ENCODE measurements at places on chromosomes 16 and 17.

DNA sequence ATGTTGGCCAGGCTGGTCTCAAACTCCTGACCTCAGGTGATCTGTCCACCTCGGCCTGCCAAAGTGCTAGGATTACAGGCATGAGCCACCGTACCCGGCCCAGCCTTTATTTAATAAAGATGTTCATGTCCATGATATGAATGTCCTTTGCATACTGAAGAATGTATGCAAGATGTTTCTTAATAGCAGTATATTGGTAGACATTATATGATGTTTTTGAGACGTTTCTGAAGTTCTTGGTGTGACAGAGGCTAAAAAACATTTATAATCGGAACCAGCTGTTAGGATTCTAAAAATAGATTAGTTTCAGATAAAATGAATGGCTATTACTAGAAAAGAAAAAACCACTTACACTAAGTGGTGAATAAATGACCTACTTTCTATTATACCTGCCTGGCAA, 11.8 kb downstream of the PDZD9 start:
- DNase-seq, result peak; percentile 27

GRCh38 chr16:66091471-66091891, 275.0 kb upstream of the CDH5 start:
- DNase-seq, result no peak

DNA sequence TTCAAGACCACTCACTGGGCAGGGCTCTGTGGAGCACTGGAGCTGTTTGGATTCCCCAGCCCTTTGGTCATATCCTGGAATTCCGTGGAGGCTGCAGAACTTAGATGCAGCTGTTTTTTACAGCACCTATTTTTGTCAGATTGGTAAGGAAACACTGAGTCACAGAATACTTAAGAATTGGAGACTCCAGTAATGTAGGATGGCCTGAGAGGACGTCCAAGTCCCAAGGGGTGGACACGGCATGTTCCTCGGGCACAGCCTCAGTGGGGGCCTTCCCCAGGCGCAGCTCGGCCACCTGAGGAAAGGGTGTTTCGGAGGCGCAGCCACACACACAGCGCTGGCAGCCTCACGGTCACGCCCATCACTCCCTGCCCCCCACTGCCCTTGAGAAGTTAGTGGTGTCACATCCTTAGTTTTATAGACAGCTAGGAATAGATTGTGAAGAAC, 14.8 kb downstream of the PLD6 start:
- no peak for DNase-seq

GRCh38 chr16:27315333-27316037, 1.7 kb downstream of the IL4R start:
- DNase-seq, result no peak

DNA sequence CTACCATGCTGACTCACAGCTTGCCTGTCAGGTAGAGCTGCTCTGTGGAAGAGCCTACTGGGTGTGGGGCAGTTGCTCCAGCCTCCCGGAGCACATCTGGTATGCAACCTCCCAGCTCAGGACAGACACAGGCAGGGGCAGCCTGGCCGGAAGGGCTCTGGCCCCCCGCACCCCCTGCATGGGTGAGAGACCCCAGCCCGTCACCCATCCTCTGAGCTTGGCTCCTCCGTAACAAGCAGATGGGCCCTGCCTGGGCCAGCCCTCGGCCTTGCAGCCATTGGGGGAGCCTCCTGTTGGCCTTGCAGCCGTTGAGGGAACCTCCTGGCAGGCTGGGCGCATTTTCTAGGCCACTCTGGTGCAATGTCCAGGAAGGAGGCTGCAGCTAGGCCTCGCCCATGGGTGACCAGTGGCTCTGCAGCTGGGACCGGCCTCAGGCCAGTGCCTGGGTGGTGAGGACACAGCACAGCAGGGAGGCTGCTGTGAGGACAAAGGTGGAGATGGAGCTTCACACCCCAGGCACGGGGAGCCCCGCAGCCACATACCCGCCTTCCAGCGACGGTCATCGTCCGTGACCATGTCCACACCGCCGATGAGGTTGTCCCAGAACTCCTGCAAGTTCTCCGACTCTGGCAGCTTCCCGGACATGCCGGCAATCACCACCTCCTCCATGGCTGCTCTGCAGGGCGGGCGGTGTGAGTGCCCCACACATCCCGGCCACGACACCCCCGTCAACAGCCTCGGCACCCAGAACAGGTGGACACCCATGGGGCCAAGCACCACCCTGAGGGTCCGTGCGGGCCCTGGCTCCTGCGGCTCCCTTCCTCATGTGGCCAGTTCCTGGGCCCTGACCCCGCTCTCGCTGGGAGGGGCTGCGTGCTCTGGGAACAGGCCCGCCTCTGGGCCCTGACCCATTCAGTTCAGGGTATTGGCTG, 2.0 kb downstream of the FASN start:
- no peak for DNase-seq

GRCh38 chr16:85307552-85308364, 195.5 kb upstream of the CIBAR2 start:
- DNase-seq, result no peak

DNA sequence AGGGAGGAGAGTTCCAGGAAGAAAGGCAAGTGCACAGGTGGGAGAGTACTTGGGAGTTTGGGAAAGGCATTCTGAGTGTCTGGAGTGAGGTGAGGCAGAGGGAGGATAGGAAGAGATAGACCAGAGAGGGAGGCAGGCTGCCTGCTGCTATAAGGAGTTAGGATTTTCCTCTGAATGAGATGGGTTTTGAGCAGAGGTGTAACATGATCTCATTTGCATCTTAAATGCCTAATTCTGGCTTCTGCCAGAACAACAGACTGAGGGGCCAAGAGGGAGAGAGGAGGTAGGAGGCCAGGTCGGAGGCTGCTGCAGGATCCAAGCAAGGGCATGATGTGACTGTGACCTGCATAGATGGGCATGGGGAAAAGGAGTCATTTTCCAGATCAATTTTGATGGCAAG, 31.5 kb upstream of the IRX6 start:
- DNase-seq, result no peak

DNA sequence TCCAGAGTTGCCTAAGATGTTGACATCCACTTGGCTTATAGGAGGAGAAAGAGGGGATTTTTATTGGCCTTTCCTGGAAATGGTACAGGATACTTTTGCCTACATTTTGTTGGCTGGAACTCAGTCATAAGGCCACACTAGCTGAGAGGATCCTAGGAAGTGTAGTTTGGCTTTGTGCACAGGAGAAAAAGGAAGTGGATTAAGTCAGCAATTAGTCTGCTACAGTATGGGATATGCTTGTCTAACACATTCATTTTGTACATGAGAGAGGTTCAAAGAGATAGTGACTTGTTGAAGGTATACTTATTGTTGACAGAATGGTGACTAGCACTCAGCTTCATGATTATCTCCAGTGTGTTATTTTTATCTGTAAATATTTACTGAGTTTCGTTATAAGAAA, 10.3 kb downstream of the UTP18 start:
- DNase-seq, result no peak

DNA sequence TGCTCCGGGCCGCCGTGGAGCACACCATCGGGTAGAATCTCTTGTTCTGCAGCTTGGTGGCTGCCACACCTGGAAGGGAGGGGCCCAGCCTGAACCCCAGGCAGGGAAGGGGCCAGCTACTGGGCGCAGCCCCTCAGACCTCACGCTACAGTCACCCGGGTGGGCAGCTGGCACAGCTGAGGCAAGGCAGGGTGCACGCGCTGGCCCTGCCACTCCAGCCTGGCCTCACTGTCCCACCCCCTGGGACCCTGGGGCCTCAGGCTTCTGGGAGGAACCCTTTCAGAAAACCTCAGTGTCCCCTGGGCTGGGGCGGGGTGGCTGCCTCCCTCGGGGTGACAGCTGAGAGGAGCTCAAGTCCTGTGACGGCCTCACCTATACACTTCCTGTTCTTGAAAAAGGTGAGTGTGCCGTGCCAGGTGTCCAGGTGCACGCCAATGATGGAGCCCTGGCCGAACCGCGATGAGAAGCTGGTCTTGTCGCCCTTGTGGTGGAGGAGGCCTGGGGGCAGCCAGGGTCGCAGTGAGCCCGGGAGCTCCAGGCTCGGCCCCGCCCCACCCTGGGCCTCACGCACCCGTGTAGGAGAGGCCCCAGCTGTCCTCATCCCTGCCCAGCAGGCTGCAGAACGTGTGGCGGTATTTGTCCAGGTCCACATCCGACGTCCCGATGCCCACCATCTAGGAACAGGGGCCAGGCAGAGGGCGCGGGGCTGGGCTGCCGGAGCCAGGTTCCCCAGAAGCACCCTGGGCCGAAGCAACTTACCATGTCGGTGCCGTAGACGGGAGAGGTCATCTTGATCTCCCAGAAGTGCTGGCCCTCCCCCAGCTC, 4.7 kb upstream of the MRPS34 start:
- no peak for DNase-seq

- no peak for DNase-seq
Observed at GRCh38 chr17:13194887-13195286, 177.1 kb upstream of the ELAC2 start.

DNA sequence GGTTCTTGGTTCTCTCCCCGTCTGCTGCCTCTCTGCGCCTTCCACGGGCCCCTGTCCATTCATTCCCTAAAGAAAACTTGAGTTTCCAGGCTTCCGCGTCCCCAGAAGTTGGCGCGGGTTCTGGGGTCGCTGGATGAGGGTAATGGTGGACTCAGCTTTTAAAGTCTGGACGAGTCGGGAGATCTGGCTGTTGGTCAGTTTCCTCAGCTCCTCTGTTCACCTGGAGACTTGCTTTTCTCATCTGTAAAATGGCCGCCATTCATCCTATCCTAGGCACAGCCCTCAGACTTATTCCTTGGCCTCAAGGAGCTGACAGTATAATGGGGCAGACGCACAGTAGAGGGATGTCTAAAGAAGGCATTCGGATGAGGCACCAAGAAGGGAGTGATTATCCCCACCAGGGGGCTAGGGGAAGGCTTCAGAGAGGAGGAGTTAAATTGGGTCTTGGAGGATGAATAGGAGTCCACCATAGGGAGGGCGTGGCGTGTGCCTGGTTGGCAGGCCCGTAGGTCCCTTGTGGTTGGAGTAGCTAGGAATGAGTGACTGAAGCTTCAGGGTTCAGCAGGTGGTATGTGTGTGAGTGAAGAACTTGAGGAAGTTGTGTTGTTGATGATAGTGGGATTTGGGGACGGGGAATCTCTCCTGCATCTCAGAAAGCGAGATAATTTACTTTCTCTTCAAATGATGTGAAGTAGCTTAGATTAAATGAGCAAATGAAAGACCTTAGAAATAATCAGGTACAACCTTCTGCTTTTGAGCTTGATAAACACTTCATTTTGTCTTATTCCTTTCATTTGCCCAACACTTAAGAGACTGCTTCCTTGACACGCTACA, 652 bp downstream of the VPS35L start:
- DNase-seq, result no peak

GRCh38 chr17:76918811-76919210, 50.6 kb downstream of the MGAT5B start:
- DNase-seq, result no peak

GRCh38 chr16:55138298-55138697, 185.7 kb upstream of the IRX6 start:
- no peak for DNase-seq

All from NCI-H2227 treated with DMSO at 0.1 percent for 48 hours (cell line).